ENCODE measurements at places on chromosomes 6 and 20.

GRCh38 chr20:42594011-42594410 is 595.7 kb downstream of the PTPRT start:
- no peak for DNase-seq

DNA sequence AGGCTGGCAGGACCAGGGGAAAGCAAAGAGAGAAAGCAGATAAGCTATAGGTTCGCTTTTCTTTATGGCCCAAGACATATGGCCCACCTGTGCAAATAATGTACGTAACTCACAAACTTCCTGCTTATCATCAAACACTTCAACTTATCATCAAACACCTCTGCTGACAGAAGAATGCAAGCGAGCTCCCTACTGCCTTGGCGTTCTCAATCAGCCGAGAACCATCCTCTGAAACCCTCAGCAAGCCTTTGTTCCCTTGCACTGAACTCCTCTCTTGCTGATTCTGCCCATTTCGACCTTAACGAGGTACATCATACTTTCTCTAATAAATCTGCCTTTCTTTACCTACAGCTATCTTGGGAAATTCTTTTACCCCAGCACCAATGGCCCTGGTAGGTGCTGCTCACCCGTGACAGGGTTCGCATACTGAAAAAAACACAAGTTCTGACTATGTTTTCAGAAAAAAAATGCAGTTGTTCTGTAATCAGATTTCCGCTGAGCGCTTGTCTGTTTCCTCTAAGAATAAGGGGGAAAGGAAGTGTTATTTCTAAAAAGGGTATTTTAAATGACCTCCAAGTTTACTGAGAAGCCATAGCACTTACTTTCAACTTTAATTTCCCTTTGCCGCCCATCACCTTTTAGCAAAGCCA is 28.3 kb downstream of the SERPINB6 start:
- no peak for DNase-seq

- no peak for DNase-seq
Observed at GRCh38 chr6:168217880-168218537, 101.6 kb downstream of the DACT2 start.

DNA sequence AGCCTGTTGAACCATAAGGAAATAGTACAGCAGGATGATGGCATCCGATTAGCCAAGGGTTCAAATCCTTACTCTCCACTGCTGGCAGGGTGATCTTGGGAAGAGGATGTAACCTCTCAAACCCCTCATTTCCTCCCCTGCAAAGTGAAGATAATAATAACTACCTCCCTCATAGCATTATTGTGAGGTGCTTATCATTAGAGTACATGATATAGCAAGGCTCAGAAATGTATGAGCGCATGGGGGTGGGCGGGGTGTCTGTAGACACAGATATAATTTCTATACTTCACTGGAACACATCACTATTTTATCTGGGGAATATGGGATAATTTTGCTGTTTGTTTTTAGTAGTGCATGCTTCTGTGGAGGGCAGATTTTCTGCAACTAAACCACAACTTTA is 89.8 kb upstream of the LAMP5 start:
- DNase-seq, result no peak

GRCh38 chr6:165714907-165715306 is 51.9 kb upstream of the PDE10A start:
- DNase-seq, result no peak

- no peak for DNase-seq
Observed at GRCh38 chr20:13930281-13930680, 60.1 kb downstream of the SEL1L2 start.

DNA sequence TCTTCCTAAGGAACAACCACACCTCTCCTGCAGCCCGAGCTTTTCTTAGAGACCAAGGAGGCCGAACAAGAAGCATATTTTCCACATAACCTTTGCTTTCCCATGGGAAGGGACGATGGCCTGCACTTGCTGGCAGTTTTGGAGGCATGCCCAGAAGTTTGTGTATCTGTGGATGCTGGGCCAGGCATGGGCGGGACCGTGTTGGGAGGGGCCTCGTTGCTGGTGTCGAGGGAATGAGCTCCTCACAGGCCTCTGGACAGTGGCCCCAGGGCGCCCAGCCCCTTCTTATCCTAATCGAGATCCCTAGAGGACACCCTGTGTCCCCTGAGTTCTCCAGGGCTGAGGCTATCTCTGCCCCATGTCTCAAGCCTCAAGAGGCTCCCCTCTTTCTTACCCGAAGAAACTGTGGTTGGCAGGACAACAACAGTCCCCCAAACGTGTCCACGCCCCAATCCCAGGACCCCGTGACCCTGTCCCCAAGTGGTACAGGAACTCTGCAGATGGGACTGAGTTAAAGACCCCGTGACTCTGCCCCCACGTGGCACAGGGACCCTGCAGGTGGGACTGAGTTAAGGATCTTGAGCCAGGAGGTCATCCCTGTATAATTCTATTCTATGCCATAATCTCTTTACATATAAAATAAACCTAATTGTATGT is 99.5 kb upstream of the BHLHE23 start:
- no peak for DNase-seq

DNA sequence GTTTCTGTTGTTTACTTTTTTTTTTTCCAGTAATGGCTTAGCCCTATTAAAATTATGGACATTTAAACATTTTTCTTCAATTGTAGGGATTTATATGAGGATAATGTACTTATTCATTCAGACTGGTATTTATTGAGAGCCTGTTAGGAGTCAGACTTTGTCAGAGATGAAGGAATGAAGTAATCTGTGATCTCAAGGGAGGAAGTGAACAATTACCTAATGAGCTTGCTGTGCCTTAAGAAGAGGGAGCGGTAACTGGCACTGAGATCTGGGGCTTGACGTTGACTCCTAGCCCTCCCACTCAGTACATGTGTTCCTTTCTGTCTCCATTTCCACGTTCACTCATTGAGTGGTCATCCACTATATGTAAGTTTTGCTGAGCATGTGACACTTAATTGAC is 12.6 kb downstream of the AFDN start:
- DNase-seq, result no peak

DNA sequence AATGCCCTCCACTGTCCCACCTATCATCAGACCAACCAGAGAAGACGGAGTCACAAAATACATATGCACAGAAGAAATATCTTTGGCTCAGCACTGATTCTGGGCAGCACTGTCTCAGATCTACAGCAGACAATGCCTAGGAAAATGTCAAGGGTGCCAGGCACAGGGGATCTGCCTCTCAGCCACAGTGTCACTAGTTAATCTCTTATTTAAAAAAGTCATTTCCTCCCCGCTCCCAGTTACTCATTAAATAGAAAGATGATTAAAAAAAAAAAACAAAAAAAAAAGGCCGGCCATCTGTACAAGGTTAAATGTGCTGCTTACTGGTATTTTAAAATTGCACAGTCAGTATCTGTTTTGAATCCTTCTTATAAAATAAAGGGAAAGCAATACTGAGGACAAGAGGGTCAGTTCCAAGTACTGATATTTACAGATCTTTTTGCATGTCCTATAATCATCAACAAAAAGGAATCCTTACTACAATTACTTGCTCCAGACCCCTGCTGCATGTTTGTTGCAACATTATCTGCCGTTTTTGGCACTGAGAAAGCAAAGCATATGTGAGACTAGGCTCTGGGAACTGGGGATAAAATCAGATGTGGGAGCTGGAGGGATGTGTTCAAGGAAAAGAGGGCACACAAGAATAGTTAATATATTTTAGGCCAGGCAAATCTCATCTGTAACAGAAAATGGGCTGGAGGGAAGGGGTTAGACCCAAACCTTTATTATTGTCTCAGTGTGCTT is 299.3 kb downstream of the KIF16B start:
- no peak for DNase-seq

GRCh38 chr20:3798373-3798768 is 2.3 kb downstream of the CDC25B start:
- no peak for DNase-seq

DNA sequence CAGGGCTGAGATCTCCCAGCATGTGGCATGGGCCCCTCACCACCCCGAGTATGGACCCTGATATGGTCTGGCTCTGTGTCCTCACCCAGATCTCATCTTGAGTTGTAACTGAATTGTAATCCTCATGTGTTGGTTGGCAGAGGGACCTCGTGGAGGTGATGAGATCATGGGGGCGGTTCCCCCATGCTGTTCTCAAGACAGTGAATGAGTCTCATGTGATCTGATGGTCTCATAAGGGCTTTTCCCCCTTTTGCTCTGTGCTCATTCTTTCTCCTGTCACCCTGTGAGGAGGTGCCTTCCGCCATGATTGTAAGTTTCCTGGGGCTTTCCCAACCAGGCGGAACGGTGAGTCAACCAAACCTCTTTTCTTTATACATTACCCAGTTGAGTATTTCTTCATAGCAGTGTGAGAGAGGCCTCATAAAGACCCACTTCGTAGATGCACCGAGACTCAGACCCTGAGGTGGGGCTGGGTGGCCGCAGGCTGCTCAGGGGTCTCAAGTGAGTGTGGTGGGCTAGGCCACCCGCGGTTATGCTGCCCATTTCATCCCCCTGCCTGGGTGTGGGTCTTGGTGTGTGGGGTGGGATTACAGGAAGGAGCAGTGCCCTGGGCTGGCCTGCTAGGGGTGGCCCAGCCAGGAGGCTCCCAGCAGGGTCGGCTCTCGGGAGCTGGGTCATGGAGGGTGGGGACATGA is 26.2 kb upstream of the GATA5 start:
- peak; percentile 60 for DNase-seq

- DNase-seq, result no peak
Observed at GRCh38 chr20:19129306-19129705, 83.1 kb upstream of the SLC24A3 start.

- DNase-seq, result no peak
Observed at GRCh38 chr6:115668781-115669180, 391.9 kb downstream of the FRK start.

GRCh38 chr6:3321875-3322274 is 63.1 kb downstream of the PSMG4 start:
- no peak for DNase-seq

- no peak for DNase-seq
Observed at GRCh38 chr6:98838032-98838431, 3.7 kb downstream of the POU3F2 start.

Data from stimulated activated CD4-positive, alpha-beta T cell treated with anti-CD3 and anti-CD28 coated beads, Interleukin-1b, Interleukin-23, amount 100 ng/mL, for 4 hours (primary cell).